Activated B cell treated with CpG ODN at 0.5 μM for 24 hours (primary cell): ENCODE measurements at places on chromosomes 7 and 10. TPM values are rescaled to one million over a fixed set of nuclear protein-coding genes. Genes with fewer than 3 reads are reported as not detected.

Gene TAF3
- total RNA-seq = 12.4 and 12.6 TPM in 2 replicates

Gene SORCS3
- not detected in 2 replicates for total RNA-seq

Gene MYPN
- total RNA-seq = not detected in 2 replicates

Gene A1CF
- total RNA-seq = not detected in 2 replicates

Gene NFE2L3
- 2.7 and 3.0 TPM in 2 replicates for total RNA-seq

Gene PNLIPRP1
- not detected in 2 replicates for total RNA-seq

GRCh38 chr7:8531991-8532515, 98.6 kb downstream of the NXPH1 start:
- no peak overlapping the region for H3K4me3 ChIP-seq
- peaks cover 3% of the 10 kb centered on the region for H3K4me1 ChIP-seq
- DNase-seq = no peak
- H3K36me3 ChIP-seq = no peaks in the 10 kb centered on the region

- no peak for DNase-seq
- peaks cover 22% of the 10 kb centered on the region for H3K4me1 ChIP-seq
- H3K27me3 ChIP-seq = peaks cover 37% of the 10 kb centered on the region
- H3K36me3 ChIP-seq = no peaks in the 10 kb centered on the region
- no peak overlapping the region for H3K4me3 ChIP-seq
- H3K27ac ChIP-seq = no peak overlapping the region
Measured at GRCh38 chr7:5433181-5433580, 9.5 kb upstream of the TNRC18 start.

GRCh38 chr10:1977461-1977860, 240.1 kb upstream of the ADARB2 start:
- H3K27ac ChIP-seq = no peak overlapping the region
- no peaks in the 10 kb centered on the region for H3K36me3 ChIP-seq
- no peaks in the 10 kb centered on the region for H3K27me3 ChIP-seq
- H3K4me3 ChIP-seq = no peak overlapping the region
- DNase-seq = no peak
